ENCODE measurements at places on chromosomes 13 and 19.

GRCh38 chr13:29859971-29860370 lies 9.6 kb upstream of the UBL3 start:
- DNase-seq: peak; percentile 76

- peak; percentile 66 for DNase-seq
These were observed 15.5 kb downstream of the GGACT start for GRCh38 chr13:100573121-100573520.

- DNase-seq: no peak
These were observed 5.5 kb upstream of the PTOV1 start for GRCh38 chr19:49845414-49845813.

DNA sequence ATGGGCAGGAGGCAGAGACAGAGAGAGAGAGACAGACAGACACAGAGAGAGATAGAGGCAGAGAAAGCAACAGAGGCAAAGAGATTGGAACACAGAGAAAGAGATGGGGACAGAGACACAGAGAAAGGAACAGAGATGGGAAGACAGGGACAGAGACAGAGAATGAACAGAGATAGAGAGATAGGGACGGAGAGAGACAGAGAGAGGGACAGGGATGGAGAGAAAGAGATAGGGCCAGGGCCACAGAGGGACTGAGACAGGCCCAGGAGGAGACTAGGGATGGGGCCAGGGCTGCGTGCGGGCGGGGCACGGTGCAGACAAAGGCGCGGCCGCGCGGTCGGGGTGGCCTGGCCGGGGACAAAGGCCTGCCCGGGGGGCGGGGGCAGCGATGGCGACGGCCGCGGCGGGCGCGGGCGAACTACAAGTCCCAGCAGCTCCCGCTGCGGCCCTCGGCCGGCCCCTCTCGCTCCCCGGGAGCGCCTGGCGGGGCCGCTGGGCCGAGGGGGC lies at the start of gene ZNF358:
TSS of gene ZNF358 (plus strand) at position 459 of the 507 bp plus-strand sequence. CDS start 3,140 bp downstream, outside the sequence.
- peak; percentile 86 for DNase-seq

DNA sequence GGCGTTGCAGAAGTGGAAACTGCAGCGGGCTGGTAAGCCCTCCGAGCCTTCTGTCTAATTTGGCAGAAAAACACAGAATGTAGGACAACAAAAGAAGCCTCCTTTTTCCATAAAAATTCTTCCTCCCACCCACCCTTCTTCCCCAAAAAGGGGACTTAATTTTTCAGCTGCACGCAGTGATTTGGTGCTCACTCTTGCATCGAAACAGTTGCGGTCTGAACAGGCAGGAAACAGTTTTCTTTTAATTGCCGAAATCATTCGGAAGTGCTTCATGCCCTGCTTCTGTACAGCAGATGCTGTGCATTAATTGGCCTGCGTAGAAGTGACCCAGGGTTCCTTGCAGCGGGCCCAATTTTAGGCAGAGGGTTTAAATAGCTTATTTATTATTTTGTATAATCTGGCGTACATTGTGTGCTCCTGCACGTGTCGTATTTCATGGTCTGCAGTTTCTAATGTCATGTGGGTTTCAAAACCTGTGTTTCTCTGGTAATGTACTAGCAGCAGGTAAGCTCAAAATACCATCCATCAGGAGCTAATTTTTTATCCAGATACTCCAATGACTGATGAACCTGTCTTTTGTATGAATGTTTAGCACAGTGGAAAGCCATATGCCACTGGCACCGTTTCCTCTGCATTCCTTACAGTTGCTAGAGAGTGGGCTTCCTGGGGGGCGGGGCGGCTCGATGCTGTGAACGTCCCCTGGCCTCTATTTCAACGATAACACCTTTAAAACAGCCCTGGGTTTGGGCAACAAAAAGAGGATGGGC lies 66.6 kb downstream of the GGACT start:
- DNase-seq: no peak

- no peak for DNase-seq
These were observed 20.7 kb upstream of the OLFM4 start for GRCh38 chr13:53007872-53008271.

- DNase-seq: no peak
These were observed 3.0 kb downstream of the LENG8 start for GRCh38 chr19:54451997-54452396.

DNA sequence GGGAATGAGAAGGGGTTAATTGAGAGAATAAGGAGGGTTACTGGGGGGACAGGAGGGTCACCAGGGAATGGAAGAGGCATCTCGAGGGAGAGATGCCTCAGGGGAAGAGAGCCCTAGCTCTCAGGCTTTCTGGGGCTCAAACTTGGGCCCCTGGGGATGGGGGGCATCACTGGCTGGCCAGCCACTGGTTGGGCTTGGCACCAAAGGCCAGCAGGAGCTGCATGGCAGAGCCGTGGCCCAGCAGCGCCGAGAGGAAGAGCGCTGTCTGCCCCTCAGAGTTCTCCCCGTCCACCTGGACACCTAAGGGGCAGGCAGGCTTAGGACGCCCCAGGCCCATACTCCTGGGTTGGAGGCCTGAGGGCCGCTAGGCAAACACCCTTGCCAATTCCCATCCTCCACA lies 17.5 kb downstream of the ARHGAP33 start:
- DNase-seq: no peak

DNA sequence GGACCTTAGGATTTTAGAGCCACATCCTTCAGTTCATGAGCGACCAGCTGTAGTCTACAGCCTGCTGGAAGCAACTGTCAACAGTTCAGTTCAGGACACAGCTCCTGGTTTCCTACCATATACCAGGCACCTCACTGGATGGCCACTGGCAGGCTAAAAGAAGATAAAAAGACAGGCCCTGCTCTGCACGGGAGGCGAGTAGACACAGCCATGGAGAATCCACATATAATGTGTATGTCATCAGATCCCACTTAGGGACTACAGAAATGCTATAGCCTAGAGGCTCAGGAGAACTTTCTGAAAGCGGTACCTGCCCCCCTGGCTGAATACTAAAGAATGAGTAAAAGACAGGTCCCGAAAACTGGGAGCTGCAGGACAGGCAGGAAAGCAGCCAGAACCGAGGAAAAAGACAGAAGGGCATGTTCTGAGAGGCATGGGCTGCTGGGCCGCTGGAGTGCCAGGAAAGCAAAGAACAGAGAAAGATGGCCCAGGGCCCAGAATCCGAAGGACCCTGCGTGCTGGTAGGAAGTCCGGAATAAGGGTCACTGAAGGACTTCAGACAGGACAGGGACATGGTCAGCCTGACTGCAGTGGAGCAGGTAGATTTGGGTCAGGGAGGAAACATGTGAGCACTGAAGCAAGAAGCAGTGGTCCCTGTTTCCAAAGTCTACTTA lies 23.5 kb downstream of the DZIP1 start:
- DNase-seq: no peak

- no peak for DNase-seq
These were observed 11.0 kb downstream of the PRKCG start for GRCh38 chr19:53892981-53893325.

DNA sequence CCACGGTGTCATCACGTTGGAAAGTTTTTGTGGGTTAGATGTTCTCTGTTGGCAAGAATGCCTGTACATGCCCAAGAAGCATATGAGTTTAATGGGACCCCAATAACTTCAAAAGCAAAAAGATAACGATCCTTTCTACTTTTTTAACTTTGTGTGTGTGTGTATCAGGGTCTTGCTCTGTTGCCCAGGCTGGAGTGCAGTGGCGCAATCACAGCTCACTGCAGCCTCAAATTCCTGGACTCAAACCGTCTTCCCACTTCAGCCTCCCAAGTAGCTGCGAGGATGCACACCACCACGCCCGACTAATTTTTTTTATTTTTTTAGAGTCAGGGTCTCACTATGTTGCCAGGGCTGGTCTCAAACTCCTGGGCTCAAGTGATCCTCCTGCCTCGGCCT lies 34.3 kb upstream of the TPM4 start:
- DNase-seq: no peak

GRCh38 chr19:15105044-15105443 lies 2.2 kb upstream of the SYDE1 start:
- no peak for DNase-seq

DNA sequence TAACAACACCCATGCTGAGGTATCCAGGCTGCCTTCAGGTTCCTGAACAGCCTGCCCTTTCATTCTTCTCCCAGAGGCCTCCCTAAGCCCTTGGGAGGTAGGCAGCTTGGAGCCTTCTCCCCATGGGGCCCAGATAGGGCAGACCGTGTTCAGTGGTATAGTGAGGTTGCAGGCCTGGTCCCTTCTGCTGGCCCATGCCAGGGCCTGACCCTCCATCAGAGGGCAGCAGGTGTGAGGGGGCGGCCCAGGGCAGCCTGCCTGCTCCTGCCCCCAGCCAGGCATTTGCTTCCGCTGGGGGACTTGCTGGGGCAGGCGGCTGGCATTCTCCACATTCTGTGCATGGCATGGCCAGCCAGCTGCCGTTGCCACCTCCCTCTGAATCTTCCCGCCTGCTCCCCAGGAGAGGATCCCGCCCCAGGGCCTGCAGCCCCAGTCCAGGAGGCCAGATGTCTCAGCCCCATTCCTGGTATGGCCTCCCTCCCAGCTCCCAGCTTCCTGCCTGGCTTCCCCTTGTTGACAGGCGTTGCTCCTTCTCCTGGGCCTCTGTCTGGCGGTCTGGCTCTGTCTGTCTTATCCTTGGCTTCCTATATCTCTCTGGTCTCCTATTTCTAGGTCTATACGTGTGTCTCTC lies 8.9 kb downstream of the CIC start:
- peak; percentile 67 for DNase-seq

DNA sequence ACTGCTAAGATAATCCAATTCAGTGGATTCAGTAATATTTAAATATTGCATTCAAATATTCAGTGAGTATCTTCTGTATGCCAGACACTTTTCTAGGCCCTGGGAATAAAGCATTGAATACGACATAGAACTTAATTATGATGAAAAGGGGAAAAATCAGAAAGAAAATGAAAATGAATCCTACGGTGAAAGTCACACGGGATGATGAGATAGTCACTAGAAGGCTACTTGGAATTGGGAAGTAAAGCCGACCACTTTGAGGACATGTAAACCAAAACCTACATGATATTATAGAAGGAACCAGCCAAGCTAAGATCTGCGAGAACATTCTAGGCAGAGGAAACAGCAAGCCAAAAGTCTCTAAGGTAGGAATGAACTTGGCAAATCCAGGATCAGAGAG lies 10.1 kb downstream of the DPY19L3 start:
- no peak for DNase-seq

DNA sequence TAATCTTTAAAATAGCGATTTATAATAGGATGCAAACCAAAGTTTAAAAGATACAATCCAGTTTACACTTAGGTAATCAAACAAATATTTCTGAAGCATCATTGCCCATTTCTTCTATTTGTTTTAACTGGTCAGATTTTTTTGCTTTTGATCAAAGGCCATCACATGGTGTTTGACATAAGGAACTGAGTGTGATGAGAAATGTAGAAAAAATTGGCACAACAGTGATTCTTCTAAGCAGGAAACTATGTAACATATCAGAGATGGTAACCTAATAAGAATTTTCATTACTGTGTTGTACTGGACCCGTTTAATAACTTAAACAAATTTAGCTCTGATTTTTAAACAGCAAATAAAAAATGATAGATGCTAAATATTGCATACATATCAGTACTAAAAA lies 644.7 kb upstream of the KLF12 start:
- no peak for DNase-seq

GRCh38 chr13:58978331-58978730 lies 1185.4 kb downstream of the DIAPH3 start:
- no peak for DNase-seq

DNA sequence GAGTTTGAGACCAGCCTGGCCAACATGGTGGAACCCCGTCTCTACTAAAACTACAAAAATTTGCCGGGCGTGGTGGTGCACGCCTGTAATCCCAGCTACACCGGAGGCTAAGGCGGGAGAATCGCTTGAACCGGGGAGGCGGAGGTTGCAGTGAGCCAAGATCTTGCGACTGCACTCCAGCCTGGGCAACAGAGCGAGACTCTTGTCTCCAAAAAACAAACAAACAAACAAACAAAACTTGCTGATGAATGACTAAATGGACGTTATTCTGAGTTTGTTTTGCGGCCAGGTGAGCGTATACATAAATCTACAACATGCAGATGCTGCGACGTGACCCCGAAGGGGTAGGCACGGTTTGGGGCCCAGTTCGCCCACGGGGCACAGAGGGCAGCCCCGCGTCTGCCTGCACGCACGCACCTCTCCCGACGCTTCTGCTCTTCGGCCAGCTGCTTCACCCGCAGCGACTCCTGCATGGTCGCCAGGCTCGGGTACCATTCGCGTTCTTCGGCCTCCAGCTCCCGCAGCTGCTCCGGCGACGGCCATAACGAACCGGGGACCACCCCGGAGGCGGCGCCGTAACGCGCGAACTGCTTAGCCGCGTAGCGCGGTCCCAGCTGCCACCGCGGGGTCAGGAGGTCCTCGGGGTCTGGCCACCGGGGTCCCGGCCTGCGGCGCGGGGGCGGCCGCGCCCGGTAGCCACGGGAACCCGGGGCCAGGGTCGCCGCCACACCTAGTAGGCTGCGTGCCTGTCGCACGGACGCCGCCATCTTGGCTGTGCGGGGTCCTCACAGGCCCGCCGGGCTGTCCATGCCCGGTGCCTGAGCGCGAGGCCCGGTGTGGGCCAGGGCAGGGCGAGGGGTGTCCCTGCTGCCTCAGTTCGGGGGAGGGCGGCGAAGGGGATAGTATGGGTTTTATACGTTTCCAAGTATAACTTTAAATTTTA lies at the start of gene GADD45GIP1:
TSS of gene GADD45GIP1 (minus strand) at position 778 of the 943 bp plus-strand sequence. CDS start at position 767, 11 bp downstream.
- peak; percentile 87 for DNase-seq

GRCh38 chr19:27765912-27766725 lies 1446.8 kb downstream of the UQCRFS1 start:
- no peak for DNase-seq

DNA sequence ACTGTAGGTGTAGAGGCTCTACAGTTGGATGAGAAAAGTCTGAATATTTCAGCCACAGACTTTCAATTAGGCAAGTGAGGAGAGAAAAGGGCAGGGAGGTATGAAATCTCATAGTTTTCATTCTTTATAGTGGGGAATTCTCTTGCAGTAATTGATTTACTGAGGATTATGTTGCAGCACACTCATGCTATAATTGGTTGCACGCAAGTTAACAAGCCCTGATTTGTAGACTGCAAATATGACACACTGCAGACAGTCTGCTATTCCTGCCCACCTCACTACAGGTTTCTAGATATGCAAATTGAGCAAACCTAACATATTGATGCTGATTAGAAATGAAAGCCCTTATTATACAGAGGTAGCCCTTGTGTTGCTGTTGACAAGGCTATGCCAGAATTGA lies 139.4 kb downstream of the LHFPL6 start:
- DNase-seq: peak; percentile 48

- DNase-seq: no peak
These were observed 44.8 kb upstream of the UBAC2 start for GRCh38 chr13:99155821-99156220.

- DNase-seq: no peak
These were observed 19.8 kb upstream of the ISYNA1 start for GRCh38 chr19:18457483-18458331.

- DNase-seq: no peak
These were observed 8.4 kb downstream of the PPP1R14A start for GRCh38 chr19:38247734-38248268.

GRCh38 chr13:79374578-79374977 lies 31.5 kb downstream of the RBM26 start:
- no peak for DNase-seq

GRCh38 chr19:54444737-54445136 lies 4.3 kb upstream of the LENG8 start:
- DNase-seq: no peak

Measured in adipocyte (in vitro differentiated cells).